ENCODE measurements at places on chromosomes 3 and 15.
A peak's percentile ranks its signal among the peaks of the same experiment; 100 is the strongest.

GRCh38 chr3:39056151-39056550 lies 4.3 kb downstream of the WDR48 start:
- no peak for DNase-seq

- no peak for DNase-seq
These were observed 1.1 kb upstream of the SUCLG2 start for GRCh38 chr3:67655364-67656121.

GRCh38 chr3:196706731-196707130 lies 5.3 kb downstream of the CEP19 start:
- no peak for DNase-seq

DNA sequence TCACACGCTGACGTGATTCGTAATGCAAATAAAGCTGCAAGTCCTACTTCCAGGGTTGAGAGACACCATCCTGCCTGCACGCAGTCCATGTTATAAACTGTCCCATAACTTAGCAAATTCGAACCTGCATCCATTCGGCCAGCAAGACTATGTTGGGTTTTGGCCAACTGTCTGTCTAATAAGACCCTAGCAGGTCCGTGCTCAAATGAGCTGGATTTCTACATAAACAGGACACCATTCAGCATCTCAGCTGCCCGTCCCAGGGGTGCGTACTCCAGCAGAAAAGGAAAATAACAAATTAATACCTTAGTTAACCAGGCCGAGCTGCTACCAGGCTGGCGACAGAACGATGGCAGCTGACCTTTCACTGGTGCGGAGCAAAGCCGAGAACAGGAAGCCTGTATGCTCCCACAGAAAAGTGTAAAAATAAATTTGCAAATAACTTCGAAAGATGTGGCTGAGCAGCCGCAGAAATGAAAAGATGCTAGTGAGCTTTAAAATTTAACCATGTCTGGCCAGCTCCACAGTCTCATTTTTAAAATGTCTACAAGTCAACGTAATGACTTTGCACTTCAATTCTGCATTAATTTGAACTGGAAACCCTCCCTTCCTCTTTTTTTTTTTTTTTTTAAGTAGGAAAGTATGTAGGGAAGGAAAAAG lies 97.1 kb upstream of the SNRPA1 start:
- DNase-seq = no peak

DNA sequence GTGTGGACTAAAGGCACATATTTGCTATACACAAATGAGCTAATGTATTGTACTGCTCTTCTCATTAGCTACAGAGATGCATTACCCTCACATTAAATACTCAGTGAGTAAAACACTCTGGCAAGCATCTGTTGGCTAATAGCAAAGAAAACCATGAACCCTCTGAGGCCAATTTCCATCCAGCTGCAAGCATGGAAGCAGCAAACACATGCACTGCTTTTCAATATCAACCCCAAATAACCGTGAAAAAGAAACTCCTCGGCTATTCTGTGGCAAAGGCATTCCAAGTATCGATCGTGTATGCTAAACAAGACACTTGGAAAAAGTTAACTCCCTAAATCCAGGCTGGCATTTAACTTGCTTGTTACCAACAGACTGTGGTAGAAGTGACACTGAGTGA lies 67.0 kb downstream of the PEAK1 start:
- DNase-seq = no peak

GRCh38 chr3:48938156-48938555 lies 19.5 kb downstream of the ARIH2 start:
- DNase-seq = no peak

GRCh38 chr3:110362751-110363150 lies 708.9 kb upstream of the NECTIN3 start:
- DNase-seq = peak; percentile 56

GRCh38 chr3:14577897-14578296 lies 37.8 kb upstream of the GRIP2 start:
- DNase-seq = no peak

DNA sequence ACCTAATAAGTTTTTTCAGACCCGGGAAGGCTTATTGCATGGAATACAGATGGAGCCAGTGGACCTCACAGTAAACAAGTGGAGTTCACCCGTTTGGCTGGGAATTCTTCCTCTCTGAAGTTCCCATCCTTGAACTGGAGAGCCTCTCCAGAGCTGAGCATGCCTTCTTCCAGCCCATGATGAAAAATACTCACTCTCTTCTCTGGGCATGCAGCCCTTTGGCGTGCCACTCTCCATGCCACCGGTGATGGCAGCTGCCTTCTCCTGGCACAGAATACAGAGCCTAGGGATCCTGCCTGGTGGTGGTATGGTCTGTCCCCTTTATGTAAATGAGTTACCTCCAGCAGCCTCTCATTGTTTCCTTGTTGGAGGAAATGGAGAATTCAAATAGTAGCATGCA lies 150.8 kb downstream of the LEKR1 start:
- DNase-seq = no peak

DNA sequence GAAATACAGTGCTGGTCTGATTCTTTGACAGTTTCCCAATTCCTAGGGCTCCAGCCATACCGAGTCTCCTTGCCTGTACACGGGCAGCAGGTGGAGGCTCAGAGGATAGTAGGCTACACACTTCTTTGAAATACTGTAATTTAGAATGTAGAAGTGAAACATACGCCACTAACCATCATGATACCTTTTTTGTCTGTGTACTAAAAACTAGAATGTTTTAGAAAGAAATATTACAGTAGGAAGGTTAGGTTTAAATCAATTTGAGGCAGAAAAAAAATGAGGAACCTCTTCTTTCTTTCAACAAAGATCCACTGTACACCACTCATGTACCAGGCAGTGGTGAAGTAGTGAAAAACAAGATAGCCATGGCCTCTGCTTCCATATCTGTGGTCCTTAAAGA lies 354.7 kb downstream of the MCTP2 start:
- DNase-seq = no peak

GRCh38 chr15:91476861-91477260 lies 376.6 kb upstream of the SLCO3A1 start:
- DNase-seq = no peak

DNA sequence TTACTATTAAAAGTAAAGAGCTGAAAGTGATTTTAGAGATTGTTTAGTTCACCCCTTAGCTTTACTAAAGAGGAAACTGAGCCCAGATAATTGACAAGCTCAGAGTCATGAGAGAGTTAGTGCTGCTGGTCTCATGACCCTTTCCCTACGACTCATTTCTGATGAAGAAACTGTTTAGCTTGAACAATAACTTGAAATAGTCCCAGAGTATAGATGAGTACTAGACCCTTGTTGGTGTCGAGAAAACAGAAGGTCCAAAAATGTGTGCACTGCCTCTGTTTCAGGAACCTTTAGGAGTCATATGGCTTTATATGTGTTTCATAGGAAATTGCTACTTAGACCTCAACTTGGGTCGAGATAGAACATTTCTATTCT lies 58.2 kb downstream of the IL16 start:
- peak; percentile 60 for DNase-seq

DNA sequence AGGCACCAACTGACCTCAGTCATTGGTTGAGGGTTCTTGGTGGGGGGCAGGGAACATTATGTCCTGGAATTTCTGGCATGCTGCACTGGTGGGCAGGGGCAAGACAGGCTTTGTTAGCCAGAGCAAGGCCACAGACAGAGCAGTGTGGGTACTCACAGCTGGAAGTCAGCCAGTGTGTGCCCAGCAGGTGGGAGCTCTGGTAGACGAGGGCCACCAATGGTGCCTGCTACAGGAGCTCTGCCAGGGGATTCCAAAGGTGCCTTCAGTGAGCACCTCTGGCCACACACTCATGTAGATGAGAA lies 31.3 kb downstream of the CYP8B1 start:
- DNase-seq = no peak

DNA sequence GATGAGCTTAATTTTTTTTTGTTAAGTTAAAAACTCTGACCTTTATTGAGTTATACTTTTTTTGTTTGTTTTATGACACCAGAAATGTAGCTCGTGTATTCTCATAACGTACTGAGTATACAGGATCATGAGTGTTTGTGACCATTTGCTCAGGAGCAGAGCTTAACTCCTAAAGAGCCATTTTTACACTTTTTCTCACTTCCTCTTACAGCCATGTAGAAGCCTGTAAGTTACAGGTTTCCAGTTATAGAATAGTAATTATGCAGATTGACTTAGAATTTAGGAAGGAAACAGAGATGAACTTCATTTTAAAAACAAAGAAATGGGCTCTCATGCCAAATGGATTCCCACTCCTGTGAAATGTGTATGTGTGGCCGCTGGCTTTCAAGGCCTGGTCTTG lies 151.7 kb downstream of the MCTP2 start:
- no peak for DNase-seq

DNA sequence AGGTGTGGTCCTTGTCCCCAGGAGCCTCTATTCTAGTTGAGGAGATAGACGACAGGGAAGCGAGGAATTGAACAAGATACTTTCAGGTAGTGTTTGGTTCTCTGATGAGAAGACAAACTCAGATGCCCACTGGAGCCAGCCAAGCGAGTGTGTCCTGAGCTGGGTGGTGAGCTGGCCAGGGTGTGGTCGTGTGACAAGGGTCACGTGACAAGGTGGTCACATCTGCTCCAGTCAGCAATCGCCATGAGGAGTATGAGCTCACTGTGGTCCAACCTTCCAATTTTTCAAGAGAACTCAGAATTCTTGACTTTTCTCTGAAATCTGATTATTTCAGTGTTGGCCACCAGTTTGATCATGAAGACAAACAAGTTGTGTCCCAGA lies 39.5 kb downstream of the SLC6A6 start:
- DNase-seq = no peak

DNA sequence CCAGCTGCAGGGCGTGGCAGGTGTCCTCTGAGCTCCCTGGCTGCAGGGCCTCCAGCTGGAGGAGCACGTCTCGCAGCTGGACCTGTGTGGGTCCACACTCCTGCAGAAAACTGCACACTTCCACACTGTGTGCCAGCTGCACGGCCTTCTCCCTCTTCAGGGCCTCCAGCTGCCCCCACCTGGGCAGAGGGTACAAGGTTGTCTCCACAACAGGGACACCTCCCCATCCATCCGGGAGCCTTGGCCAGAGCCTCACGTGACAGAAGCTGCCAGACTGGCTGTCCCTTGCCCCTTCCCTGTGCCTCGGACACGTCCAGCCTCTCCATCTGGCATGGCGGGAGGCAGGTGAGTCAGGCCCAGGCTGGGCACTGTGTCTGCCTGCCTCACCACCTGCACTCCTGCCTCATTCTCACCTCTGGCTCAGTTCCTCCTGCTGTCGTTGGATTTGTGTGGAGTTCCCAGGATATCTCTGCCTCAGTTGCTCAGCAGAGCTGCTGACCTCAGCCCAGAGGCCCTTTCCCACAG lies 14.5 kb downstream of the SPTBN5 start:
- no peak for DNase-seq

- no peak for DNase-seq
These were observed 547 bp downstream of the NUP210 start for GRCh38 chr3:13419505-13420044.

DNA sequence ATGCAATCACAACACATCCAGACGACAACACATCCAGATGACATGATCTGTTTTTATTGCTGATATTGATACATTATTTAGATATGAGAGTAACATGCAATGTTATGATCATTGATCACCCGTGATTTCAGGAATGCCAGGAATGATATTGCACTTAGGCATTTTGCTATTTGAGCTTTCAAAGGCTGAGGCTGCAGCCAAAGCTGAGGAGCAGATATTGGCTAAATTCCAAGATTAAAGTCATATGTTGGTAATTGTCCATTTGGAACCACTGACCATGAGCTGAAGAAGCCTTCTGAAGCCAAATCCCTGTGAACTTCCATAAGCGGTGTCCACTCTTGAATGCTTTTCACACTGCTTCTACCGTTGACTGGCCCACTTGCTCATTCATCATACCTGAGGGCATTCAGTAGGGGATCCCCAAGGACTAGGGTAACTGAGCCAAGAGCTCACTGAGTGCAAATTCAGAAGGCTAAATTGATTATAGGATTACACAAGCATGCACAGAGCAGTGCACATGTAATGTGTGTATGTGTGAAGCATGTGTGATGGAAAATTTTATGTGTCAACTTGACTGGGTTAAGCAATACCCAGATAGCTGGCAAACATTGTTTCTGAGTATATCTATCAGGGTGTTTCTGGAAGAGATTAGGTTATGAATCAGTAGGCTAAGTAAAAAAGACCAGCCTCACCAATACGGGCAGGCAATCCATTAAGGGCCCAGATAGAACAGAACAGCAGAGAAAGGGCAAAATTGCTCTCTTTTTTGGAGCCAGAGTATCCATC lies 92.1 kb upstream of the PLAAT1 start:
- DNase-seq = peak; percentile 8

DNA sequence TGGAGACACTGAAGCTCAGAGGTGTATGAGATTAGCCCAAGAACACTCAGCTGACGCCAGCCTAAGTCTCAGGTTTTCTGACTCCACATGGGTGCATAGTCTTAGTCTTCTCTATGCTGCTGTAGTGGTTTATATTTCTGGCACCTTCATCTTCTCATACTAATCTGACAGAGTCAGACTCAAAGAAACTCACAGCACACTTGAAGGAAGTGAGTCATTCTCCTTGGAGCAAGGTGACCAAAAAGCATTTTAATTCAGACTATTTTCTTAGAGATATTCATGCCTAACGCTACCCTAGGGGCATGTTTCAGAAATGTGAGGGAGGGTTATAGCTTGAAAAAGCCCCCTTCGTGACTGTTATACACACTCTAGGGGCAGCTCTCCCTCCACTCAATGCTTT lies 775.3 kb upstream of the ARPP21 start:
- DNase-seq = no peak

GRCh38 chr3:34859746-34860145 lies 779.6 kb upstream of the ARPP21 start:
- DNase-seq = no peak

- DNase-seq = peak; percentile 26
These were observed 102.3 kb upstream of the NR2E3 start for GRCh38 chr15:71708051-71708429.

DNA sequence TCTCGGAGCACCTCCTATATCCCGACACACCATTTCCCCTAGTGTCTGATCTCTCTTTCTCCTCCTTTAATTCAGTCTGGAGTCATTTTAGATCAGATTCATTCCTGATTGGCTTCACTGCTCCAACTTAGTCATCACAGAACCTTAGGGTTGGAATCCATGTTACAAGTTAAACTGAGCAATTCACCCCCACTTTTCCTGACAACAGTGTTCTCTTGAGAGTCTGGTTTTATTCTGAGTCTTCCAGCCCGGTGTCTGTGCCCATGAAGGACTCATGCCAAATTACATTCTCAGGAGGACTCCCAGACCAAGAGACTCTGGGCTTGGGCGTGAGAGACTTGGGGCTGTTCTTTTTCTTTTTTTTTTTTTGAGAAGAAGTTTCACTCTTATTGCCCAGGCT lies 57.5 kb downstream of the LPP start:
- DNase-seq = peak; percentile 63

GRCh38 chr3:60402931-60403330 lies 848.3 kb downstream of the FHIT start:
- no peak for DNase-seq

DNA sequence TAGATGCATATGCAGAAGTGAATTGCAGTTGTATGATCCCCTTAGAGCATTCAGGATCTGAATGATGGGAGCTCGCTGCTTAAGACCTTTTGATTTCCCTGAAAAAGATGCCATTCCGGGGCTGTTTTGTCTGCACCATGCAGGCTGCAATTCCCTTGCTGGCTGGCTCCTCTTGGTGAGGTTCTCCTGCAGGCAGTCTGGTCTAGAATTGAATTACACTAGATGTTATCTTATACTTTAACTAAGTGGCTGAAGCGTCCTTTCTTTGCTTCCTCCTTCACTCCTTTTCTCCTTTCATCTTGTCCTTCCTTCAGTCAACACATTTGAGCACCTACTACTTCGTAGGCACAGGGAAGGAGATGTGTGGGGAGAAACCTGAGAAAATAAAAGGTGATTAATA lies 18.6 kb upstream of the MYZAP start:
- DNase-seq = no peak

Measured in fibroblast of mammary gland (primary cell).